NCI-H774 (cell line): ENCODE measurements at places on chromosomes 7 and 10.
A peak's percentile ranks its signal among the peaks of the same experiment; 100 is the strongest.

DNA sequence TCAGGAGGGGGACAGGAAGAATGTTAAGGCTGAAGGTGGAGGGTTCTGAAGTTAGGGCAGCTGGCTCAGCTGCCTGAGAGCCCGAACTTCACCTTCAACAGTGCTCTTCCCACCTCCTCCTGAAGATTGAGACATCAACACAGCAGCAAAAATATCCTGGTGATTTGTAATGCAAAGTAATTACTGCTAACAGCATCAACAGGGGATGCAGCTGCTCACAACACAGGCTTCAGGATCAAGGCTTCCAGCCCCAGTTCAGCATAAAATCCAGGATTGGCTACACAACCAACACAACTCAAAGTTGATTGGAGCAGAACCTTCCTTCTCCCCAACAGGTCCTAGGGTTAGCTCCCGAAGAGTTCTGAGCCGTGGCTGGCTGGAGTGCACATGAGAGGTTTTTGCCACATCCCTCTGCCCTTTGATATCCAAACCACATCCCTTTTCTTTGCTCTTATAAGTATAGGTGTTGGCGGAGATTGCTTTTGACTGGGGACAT is 242.4 kb downstream of the KIAA1217 start:
- DNase-seq = no peak

DNA sequence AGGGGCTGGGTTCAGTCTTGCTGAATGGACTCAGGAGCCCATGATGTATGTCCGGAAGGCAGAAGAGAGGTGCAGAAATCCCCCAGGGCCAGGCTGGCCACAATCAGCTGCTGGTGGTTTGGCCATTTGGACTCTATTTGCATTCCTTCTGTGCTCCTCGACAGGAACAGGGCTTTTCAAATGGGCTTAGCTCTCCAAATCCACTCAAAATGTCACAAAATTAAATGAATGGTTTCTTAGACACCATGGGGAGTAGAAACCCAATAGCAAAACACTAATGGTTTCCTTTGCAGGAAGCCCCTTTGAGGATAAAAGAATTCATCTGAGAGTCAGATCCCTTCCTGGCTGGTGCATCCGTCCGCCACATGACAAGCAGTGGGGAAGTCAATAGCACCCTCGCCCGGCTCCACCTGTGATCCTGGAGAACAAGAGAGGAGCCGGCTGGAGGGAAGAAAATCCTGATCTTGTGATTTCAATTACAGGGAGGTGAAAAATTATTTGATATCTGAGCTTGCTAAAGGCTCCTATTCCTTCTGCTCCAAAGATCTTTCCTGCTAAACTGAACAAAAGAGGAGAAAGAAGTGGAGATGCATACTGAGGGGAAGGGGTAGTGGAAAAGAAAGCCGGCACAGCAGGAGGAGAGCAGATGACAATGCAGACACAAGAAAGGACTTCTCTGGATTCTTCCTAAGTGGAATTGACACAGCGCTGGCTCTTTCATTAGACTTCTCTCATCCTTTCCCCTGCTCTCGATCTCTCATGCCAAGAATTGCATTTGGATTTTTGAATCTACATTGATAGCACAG is 190.7 kb downstream of the C7orf25 start:
- no peak for DNase-seq

- no peak for DNase-seq
Observed at GRCh38 chr10:110212119-110213006, 5.0 kb downstream of the MXI1 start.

DNA sequence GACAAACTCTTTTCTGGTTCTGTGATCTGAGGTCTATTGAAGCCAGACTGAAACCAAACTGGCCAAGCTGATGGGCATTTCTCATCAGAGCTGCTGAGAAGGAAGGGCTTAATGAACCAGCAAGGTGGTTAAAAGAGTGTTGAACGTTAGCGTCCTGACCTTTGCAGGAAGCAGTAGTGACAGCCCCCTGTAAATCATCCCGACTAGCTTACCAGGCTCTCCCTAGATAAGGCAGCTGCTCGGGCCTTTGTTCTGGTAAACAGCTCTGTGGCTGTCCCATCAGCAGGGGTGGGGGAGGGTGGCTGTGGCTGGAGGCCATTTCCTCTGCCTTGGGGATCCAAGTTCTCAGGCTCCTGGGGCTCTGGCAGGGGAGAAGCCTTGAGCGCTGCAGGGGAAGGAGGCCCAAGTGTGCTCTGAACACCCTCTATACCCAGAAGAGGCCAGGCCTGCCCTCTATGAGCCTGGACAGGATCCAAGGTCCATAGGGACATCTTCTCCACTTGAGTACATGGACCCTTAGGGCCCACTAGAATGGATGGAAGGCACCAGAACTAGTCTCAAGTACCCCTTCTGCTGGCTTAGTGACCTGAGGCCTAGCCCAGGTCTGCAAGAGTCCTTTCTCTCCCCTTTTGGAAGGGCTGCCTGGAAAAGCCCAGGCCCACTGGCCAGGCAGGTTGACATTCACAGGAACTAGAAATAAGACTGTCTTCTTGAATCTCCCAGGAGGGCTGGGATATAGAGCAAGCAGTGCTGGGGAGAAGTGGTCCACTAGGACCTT is 134.6 kb downstream of the ARHGAP22 start:
- no peak for DNase-seq

GRCh38 chr10:61904733-61905725 is 3.5 kb downstream of the ARID5B start:
- no peak for DNase-seq

- no peak for DNase-seq
Observed at GRCh38 chr7:78311181-78311580, 512.6 kb downstream of the PHTF2 start.

DNA sequence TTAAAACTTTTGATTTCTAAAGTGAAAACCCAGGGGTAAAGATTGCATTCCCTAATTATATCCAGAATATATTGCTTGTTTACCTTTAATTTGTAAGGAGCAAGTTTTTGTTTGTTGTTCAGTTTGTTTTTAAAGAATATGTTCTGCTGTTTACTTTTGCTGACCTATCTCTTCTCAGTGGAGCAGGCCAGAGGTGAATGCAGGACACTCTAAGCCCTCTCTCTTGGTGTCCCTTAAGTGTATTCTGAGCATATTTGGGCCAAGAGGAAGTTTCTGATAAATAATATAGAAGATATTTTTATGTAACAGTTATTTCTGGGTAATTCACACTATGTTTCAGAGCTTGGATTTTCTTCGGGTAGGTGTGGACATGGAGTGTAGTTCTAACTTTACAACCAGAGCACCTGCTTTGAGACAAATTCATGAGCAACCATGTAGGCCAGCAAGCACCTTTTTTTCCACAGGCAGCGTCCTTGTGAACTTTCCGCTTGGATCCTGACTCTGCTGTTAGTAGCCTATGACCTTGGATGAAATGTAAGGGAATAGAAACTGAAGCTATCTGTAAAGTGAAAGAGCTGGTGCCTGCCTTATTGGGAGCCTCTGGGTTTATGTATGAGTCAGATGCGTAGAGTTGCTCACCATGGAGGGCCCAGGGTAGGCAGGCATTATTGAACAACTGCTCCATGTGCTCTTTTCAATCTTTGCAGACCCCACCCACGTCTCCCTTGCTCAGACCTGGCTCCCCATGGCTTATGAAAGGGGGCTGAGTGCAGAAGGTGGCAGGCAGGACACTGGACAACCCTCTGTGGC is 16.1 kb downstream of the OGDH start:
- no peak for DNase-seq

GRCh38 chr10:86988520-86988919 is 20.2 kb downstream of the ADIRF start:
- DNase-seq = no peak

- DNase-seq = no peak
Observed at GRCh38 chr10:50506861-50507573, 116.7 kb downstream of the SGMS1 start.

DNA sequence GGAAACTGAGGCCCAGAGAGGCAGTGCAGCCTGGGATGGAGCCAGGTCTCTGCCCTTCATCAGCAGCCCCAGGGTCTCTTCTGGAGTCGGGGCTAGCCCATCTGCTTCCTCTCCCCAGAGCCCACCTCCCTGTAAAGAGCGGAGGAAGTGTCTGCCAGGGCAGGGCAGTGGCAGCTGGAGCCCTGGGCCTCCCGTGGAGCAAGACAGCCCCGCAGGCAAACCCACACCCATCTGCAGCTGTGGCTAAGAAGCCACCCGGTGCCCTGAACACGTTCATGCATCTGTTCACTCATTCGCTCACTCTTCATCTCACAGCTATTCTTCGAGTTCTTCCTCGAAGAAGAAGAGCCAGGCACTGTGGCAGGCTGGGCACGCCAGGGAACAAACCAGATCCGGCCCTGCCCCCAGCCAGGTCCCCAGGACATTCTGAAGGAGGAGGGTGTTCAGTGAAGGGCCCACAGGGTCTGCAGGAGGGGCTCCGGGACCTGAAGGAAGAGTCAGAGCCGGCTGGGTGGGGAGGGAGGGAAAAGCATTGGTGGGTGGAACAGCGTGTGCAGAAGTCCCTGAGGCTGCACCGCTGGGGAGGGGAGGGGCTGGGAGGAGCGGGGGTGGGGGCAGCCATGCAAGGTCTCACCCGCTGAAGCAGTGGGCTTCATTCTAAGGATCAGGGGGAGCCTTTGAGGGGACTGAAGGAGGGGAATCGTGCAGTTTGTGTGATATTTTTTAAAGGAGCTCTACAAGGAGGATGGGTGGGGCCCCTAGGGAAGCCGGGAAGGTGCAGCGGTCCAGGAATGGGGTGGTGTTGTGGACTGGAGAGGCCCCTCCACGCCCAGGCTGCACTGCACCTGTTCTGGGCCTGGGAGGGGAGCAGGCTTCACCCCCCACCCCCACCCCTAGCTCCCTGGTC is 99.1 kb downstream of the UNCX start:
- DNase-seq = no peak

DNA sequence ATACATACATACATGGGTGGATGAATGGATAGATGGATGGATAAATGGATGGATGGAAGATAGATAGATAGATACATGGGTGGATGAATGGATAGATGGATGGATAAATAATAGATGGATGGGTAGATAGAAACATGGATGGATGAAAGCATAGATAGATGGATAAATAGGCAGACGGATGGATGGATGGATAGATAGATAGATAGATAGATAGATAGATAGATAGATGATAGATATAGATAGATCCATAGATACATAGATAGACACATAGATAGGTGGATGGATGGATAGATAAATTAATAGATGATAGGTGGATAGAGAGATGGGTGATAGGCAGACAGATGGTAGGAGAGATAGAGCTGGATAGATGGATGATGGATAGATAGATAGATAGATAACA is 68.5 kb downstream of the FAM204A start:
- DNase-seq = no peak

DNA sequence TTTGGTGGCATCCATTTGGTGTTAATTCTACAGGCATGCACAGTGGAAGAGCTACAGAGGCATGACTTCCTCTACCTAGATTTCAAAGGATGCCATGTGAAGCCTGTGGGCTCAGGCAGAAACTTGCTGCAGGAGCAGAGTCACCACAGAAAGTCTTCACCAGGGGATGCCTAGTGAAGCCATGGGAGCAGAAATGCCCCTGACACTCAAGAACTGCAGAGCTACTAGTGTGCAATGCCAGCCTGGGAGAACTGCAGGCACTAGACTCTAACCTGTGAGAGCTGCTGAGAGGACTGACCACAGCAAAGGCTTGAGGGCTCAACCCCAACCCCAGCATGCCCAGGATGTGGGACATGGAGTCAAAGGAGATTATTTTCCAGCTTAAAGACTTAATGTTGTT is 3.9 kb downstream of the OR9A2 start:
- DNase-seq = no peak

GRCh38 chr10:78656417-78657162 is 412.2 kb upstream of the ZMIZ1 start:
- DNase-seq = no peak

- DNase-seq = no peak
Observed at GRCh38 chr7:156166692-156167416, 354.6 kb upstream of the SHH start.

DNA sequence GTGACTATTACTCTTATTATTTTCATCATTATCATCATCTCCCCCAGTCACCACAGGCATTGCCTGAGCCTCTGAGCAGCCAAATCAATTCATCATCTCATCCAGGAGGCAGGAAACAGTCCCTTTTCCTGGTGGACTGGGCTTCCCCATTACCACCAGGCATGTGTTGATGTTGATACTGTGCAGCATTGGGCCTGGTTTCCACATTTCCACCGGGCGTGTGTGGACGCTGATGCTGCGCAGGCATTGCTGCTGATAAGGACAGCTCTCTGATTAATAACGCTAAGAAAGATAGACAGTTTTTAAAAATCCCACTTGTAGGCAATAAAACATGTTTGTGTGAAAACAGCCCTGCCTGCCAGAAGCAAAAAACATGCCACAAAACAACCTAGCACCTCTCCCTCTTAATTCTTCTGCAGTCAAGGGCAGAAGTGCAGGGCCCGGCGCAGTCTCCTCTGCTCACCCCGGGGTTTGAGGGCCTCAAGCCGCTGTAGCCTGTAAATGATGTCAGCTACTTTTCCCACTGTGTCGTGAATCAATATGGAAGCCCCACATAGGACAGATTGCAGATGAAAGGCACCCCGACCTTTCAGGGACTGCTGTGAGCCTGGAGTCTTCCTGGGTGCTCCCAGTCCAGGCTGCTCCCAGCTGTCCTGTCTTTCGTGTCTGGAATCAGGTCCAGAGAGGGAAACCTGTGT is 216.0 kb downstream of the WDR37 start:
- no peak for DNase-seq

- no peak for DNase-seq
Observed at GRCh38 chr7:305410-306151, 15.6 kb downstream of the FOXL3 start.

GRCh38 chr7:28955718-28956607 is 2.2 kb downstream of the TRIL start:
- peak; percentile 83 for DNase-seq

- DNase-seq = no peak
Observed at GRCh38 chr7:77631820-77632219, 64.4 kb upstream of the RSBN1L start.

DNA sequence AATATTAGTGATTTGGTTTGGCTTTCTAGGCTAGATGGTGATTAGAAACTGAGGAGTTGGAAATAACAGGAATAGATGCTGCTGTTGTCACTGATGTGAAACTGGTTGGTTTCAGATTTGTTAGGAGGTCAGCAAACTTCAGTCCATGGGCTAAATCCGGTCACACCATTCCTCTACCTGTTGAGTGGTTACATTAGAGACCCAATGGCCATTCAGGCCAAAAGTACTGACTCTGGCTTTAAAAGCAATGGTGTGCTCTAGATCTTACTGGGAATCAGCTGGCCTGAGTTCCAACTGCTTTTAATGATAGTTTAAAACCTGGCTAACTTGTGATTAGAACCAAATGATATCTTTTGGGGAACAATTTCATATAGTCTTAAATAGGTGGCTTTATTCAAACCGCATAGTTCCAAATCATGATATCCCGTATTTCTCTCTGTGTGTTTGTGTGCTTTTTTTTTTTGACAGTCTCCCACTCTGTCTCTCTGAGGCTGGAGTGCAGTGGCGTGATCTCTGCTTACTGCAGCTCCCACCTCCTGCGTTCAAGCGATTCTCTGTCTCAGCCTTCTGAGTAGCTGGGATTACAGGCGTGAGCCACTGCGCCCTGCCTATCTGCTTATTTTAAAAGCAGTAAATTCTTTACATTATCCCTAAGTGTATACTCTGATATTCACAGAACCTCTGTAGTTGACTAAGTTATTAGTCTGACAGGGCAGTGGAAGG is 7.8 kb upstream of the PBLD start:
- DNase-seq = no peak

GRCh38 chr7:74042746-74043522 is 15.0 kb downstream of the ELN start:
- DNase-seq = no peak
